Stimulated activated CD4-positive, alpha-beta T cell treated with anti-CD3 and anti-CD28 coated beads, Interleukin-1b, Interleukin-23, amount 100 ng/mL, for 24 hours (primary cell): ENCODE measurements at places on chromosomes 6 and 20.
A peak's percentile ranks its signal among the peaks of the same experiment; 100 is the strongest.

DNA sequence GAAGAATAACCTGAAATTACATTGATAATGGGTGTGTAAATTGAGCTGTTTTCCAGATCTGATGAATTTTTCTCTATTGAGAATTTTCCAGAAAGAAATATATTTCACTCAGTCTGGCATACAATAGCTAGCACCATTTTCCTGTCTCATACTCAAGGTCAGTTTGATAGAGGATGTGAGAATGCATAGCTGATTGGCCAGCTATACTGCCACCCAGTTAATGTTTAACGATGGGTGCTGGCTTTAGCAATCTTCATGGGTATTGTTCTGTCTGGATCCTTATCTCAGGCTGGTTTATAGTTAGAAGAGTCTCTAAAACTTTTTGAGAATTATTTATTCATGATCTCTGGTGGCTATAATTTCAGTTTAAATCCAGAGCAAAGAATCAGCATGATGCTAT lies 147.4 kb downstream of the HDGFL1 start:
- DNase-seq: no peak

GRCh38 chr6:54060286-54060685 lies 51.0 kb upstream of the MLIP start:
- DNase-seq: no peak

- DNase-seq: no peak
Measured at GRCh38 chr6:81999826-82000225, 247.3 kb upstream of the TENT5A start.

GRCh38 chr6:152186840-152187239 lies 379.4 kb downstream of the ESR1 start:
- no peak for DNase-seq

DNA sequence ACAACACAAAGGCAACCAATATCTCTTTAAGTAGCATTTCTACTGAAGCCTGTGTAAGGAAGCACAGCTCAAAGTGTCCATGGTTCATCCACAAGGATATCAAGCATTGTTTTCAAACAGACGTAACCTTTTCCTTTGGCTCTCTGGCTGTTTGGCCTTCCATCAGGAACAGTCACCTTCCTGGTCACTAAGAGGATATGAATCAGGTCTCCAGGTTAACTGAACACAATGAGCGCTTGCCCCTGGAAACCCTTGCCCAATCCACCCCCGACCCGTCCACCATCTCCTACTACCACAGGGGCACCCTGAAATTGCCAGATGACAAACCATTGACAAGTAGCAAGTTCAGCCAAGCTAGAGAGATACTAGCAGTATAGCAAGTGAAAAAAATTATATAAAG lies 114.4 kb upstream of the COL21A1 start:
- DNase-seq: no peak

DNA sequence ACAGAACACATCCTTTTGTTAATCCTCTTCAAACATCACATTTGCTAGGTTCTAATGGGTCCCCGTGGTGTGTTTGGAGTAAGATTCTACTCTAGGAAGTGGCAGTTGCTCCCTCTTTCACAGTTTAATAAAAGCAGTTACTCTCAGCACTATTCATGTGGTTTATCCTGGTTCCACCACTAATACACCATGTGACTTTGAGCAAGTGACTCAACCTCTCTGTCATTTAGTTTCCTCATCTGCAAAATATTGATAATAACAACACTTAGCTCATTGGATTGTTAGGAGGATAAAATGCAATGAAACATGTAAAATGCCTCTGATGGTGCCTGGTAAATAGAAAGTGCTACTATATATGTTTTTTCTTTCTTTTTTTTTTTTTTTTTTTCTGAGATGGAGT lies 488.0 kb upstream of the NOX3 start:
- DNase-seq: no peak

DNA sequence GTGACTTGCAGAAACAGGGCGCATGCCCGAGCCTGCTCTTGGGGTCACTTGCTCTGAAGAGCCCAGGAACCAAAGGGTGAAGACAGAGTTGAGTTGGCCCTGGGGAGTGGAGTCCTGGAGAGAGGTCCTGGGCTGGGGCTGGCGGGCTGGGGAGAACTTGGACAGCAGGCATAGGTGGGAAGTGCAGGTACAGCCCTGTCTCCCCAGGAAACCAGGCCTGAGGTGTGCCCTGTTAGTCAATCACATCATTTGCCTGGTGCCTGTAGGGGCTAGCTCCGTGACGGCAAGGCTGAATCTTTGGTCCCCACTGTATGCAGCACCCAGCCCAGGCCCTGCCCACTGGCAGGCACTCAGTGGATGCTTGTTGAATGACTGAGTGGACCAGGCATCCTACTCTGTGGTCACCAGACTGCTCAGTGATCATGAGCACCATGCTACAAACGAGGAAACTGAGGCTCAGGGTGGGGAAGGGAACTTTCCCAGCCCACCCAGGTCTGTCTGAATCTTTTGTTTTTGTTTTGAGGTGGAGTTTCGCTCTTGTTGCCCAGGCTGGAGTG lies 15.6 kb upstream of the NOL4L start:
- no peak for DNase-seq

DNA sequence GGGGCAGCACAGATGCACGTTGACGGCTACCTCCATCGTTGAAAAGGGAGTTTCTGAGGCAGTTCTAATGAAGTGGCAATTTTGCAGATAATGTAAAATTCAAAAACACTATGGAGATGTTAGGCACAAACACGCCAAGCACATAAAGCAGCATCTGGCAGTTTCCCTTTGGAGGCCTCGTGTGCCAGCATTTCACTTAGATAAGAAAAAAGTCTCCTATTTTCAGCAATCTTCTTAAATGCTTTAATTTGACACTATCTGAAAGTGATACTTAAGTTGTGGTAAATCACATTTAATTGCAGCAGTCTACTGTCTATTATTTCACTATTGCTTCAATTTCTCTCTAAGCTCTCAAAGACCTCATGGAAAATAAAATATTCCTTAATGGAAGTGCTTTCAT lies 125.3 kb upstream of the PROKR2 start:
- no peak for DNase-seq

GRCh38 chr20:39075731-39076130 lies 113.6 kb downstream of the DHX35 start:
- DNase-seq: no peak

DNA sequence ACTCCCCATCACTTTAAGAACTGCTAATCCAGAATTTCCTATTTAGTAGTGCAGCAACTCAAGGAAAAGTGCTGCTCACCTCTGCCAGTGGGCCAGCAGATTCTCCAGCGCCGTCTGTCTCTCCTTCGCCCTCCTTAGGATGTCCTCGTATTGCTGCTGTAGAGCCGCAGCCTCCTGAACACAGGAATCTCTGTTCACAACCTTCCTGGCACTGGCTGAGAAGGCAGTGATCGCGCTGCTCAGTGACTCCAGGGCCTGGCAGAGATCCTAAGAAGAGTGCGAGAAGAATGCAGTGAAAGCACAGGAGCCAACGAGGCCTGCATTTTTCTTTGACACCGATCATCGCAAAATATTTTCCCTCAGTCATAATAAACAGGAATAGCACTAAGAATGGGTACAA lies 209.0 kb downstream of the SYNE1 start:
- DNase-seq: no peak

DNA sequence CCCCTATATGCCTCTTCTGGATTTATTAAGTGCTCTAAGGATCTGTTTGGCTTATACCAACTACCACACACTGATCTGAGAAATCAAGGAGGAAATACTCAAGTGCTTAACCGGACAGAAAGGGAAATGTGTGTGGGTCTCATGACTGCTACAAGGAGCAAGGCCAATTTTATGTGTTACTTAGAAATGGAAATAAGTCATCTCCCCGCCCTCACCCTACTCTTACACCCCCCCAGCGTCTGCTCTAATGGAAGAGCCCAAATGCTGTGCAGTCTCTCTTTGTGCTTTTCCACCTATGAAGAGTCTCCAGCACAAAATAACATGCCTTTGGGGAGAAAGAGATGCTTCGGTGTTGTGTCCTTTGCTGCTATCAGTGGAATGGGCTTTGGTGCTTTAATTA lies 428.8 kb upstream of the ARID1B start:
- no peak for DNase-seq

DNA sequence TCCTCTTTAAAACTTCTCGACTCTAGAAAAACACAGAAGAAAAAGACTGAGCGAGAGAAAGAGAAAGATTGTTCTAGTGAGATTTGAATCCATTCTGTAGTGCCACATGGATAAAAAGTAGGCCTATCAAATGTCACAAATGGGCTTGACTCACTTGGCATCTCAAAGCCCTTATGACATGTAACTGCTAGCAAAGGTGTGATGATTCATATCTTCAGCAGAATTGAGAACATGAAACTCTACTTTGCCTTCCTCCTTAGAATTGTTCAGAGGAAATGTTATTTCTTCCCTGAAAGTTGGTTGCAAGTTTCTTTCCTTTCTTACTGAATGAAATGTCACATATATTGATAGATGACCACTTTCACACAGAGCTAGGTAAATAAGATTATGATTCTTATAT lies 40.4 kb upstream of the DUSP22 start:
- no peak for DNase-seq

DNA sequence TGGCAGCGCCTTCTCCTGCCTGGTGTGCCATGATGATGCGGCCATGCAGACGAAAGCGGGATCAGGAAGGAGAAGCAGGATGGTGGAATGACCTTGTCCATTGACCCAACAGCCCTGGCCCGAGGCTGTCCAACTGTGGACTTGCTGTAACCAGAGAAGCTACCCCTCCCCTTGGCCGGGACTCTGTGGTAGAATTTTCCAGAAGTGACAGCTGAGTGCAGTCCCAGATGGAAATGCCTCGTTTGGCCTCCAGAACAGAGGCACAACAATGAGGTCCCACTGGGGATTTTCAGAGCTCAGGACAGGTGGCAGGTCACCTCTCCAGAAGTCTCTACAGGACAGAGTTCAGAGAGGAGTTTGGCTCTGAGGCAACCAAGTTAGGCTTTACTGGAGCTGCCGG lies 299.2 kb upstream of the CDH4 start:
- DNase-seq: no peak

- DNase-seq: no peak
Measured at GRCh38 chr6:156107624-156108101, 652.0 kb upstream of the NOX3 start.

DNA sequence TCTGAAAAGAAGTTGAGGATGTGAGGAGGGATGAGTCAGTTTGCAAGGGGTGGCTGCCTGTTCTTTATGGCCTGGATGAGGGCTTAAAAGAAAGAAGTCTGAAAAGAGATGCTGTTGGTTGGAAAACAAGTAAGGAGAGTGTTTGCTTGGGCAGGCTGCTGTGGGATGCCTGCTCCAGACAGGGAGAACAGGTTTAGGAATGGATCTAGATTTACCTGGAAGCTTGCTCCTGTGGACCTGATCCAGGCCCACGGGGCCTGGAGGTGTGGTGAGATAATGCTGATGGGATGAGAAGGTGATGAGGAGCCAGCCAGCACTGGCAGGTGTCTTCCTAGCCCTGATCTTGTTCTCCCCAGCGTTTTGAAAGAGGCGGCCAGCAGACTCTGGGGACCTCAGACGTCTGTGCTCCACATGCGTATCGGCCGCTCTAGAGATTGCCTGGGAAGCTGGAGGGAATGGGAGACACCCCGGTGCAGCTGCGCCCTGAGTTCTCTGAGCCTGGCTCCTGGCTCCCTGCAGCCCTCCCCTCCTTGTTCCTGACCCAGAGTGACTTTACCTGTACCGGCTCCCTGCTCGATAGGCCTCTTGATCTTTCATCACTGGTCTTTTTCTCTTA lies 331.3 kb downstream of the ZFAND3 start:
- no peak for DNase-seq

DNA sequence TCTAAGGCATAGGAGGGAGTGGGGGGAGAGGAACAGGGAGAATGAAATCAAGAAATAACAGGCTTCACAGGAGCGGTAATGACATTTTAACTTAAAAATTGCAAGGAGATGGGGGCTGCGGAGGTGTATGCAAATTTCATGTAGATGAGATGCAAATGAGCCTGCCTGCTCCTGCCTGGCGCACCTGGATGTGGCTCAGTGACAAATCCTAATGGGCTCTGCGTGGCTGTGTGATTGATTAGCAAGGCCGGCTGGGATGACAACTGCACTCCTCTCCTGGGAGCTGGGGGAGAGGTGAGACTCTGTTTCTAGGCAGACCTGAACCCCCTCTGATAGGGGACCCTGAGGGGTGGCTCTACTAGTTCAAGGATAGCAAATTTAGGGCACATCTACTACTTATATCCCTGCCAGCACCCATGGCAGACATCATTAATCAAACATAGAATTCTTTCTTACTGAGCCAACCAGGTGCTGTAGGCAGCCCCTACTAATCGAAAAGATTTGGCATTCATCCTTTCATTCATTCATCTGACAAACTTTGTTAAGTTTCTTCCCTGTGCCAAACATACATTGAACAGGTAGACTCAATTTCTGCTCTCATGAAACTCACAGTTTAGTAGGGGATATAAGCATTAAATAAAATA lies 38.4 kb upstream of the TGM2 start:
- DNase-seq: no peak

GRCh38 chr6:84432619-84433018 lies 205.2 kb upstream of the CEP162 start:
- DNase-seq: no peak

- no peak for DNase-seq
Measured at GRCh38 chr6:157020398-157020797, 243.2 kb downstream of the ARID1B start.

- peak; percentile 41 for DNase-seq
Measured at GRCh38 chr6:29737707-29738630, 14.7 kb downstream of the HLA-F start.

GRCh38 chr6:45138765-45139164 lies 189.4 kb upstream of the RUNX2 start:
- no peak for DNase-seq

- no peak for DNase-seq
Measured at GRCh38 chr6:143410859-143411270, 39.6 kb downstream of the ADAT2 start.

- no peak for DNase-seq
Measured at GRCh38 chr6:14506656-14507246, 389.2 kb downstream of the CD83 start.

DNA sequence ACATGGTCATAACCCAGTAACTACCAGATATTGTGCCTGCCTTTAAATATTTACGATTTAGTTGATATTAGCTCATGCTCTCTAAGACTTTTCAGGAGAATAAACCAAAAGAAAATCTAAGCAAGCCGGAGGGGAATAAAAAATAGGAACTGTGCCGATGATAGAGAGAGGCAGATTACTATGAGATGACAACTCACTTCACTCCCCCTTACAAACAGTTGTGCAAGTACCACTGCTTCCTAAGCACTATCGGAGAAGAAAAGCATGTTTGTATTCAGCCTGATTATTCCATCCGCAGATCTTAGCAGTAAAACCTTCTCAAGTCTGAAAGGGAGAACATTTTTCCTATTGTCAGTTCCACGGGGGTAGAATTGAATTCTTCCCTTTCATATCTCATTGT lies 294.4 kb downstream of the KCNQ5 start:
- DNase-seq: no peak

- DNase-seq: no peak
Measured at GRCh38 chr6:36280467-36280866, 10.6 kb downstream of the PNPLA1 start.

- no peak for DNase-seq
Measured at GRCh38 chr6:54787825-54788224, 58.7 kb upstream of the FAM83B start.
